Activated CD8-positive, alpha-beta T cell treated with anti-CD3 and anti-CD28 coated beads for 36 hours (primary cell): ENCODE measurements at places on chromosomes 16 and 17. TPM values are rescaled to one million over a fixed set of nuclear protein-coding genes. Genes with fewer than 3 reads are reported as not detected.

- DNase-seq, result no peak
- no peak overlapping the region for H3K27ac ChIP-seq
- no peak overlapping the region for H3K4me3 ChIP-seq
- H3K27me3 ChIP-seq, result peaks cover 12% of the 10 kb centered on the region
- no peaks in the 10 kb centered on the region for H3K4me1 ChIP-seq
- H3K36me3 ChIP-seq, result no peaks in the 10 kb centered on the region
Observed at GRCh38 chr16:84313921-84314320, 19.2 kb downstream of the WFDC1 start.

DNA sequence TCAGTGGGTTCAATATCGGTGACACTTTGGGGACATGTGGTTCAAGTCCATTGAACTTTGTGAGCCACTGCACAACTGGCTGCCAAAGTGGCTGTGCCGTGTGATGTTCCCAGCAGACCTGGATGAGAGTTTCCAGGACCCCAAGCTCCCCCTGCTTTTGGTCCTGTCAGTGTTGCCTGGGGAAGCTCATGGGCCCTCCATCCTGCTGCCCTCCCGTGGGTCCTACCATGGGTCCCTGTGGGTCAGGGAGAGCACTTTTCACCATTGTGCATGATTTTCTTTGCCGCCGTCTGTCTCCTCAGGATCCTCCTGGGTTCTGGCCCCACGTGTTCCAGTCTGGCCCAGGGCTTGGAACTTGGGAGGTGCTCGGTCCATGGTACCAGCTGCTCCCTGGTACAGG lies 38.1 kb downstream of the LGALS9 start:
- H3K4me1 ChIP-seq, result no peaks in the 10 kb centered on the region
- no peaks in the 10 kb centered on the region for H3K27me3 ChIP-seq
- no peaks in the 10 kb centered on the region for H3K36me3 ChIP-seq
- H3K27ac ChIP-seq, result no peak overlapping the region
- DNase-seq, result no peak

DNA sequence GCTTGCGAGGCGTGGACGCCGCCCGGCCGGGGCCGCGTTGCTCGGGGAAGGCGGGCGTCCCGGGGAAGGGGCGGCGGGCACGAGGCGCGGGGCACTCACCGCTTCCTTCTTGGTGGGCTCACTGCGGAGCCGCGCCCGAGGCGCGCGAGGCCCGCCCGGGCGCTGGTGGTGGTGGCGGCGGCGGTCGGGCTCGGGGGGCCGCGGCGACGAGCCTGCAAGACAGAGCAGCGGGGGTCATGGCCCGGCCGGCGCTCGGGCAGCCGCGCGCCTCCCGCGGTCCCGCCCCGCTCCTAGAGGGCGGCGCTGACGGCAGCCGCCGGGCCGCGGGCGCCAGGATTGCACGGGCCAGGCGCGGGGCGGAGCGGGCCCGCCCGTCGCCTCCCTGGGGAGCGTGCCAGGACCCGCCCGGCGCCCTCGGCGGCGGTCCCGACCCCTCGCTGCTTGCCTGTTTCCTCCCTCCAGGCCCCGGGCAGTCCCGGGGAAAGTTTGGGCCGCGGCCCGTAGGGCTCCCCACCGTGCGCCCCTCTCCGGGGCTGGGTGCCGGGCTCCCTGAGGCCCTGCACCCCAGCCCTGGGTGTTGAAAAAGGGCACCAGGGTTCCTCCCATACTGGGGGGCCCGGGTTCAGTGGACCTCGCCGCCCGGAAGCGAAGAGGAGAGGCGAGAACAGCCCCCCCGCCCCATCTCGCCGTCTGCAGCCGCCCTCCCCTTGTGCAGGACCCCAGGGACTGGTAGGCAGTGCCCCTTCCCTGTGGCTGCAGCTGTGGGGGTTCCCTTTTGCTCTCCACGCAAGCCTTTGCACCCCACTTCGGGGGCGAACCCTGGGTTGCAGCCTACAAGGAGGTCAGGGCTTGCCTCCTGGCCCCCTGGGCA lies at the start of gene C16orf74:
Gene C16orf74 (minus strand): TSS at position 270 of the 871 bp plus-strand sequence. CDS start 15,879 bp downstream, outside the sequence.
- peaks cover 27% of the 10 kb centered on the region for H3K27me3 ChIP-seq
- no peak for DNase-seq
- H3K4me3 ChIP-seq, result peak within 1 kb of the TSS; percentile 62
- H3K4me1 ChIP-seq, result peaks cover 18% of the 10 kb centered on the region
- H3K27ac ChIP-seq, result no peak within 1 kb of the TSS

TNK1 gene
- total RNA-seq, result 6.9 TPM

ALDH3A1 gene
- 0.92 TPM for total RNA-seq

DNA sequence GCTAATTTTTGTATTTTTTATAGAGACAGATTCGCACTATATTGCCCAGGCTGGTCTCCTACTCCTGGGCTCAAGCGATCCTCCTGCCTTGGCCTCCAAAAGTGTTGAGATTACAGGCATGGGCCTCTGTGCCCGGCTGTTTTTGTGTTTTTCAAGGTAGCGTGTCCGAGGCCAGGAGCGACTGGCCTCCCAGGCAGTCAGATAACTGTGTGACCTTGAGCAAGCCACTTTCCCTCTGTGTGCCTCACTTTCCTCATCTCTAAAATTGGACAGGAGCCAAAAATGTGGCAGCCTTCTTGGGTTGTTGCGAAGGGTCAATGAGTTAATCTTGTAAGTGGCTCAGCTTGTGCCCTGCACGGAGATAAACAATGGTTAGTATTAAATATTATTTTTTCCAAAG lies 2.4 kb downstream of the ABCC1 start:
- peaks cover 49% of the 10 kb centered on the region for H3K36me3 ChIP-seq
- H3K4me3 ChIP-seq, result peak overlapping the region; percentile 85
- DNase-seq, result no peak
- peaks cover 56% of the 10 kb centered on the region for H3K4me1 ChIP-seq
- peak overlapping the region; percentile 99 for H3K27ac ChIP-seq

MYH13 gene
- not detected for total RNA-seq

GRCh38 chr16:75579281-75579834 lies 13.2 kb downstream of the GABARAPL2 start:
- peaks cover 22% of the 10 kb centered on the region for H3K36me3 ChIP-seq
- no peak overlapping the region for H3K4me3 ChIP-seq
- H3K27me3 ChIP-seq, result no peaks in the 10 kb centered on the region
- no peak overlapping the region for H3K27ac ChIP-seq
- DNase-seq, result no peak

DNA sequence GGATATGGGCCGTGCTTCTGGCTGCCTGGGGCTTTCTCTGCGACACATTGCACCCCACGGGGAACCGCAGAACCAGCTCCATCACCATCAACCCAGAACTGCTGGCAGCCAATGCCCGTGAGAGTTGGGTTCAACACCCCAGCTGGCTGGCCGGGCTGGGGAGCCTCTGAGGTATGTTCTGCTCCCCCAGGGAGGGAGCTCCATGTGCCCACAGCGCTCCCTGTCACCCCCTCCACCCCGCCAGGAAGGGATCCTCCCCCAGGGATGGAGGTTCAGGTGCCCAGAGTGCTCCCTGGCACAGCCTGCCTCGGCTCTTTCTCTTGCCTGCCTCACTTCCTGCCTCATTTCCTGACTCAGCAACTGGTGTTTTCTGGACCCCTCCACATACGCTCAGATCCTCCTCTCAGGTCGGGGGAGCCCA lies 24.2 kb upstream of the MPRIP start:
- no peak overlapping the region for H3K27ac ChIP-seq
- no peaks in the 10 kb centered on the region for H3K27me3 ChIP-seq
- H3K4me1 ChIP-seq, result peaks cover 22% of the 10 kb centered on the region
- no peak overlapping the region for H3K4me3 ChIP-seq
- no peaks in the 10 kb centered on the region for H3K36me3 ChIP-seq

CEP295NL gene
- total RNA-seq, result 0.18 TPM

DNA sequence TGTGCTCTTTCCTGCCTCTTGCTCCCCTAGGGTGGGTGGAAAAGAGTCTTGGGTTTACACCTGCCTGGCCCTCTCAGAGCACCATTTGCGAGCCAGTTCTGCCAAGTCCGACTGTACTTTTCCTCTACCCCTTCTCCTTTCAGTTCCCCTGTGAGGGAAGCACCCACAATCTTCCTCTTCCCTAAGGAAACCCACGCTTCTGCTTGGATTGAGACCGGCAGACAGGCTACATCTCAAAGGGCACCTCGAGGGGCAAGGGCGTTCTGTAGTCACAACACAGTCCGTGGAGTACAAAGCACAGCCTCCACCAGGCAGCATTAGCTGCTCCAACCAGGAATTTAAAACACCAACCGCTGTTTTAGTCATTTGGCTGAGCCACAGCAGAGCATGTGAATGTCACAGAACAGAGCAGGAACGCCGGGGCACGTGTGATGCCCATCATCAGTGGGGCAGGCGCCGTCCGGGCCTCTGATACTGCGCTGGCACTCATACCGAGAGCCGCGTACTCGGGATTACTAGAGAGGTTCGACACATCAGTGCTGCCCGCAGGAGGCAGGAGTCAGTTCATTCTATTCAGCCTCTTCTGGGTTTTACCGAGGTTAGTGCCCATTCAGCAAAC lies 13.7 kb upstream of the MNT start:
- H3K4me3 ChIP-seq, result no peak overlapping the region
- H3K36me3 ChIP-seq, result peaks cover 17% of the 10 kb centered on the region
- no peak overlapping the region for H3K27ac ChIP-seq
- peaks cover 3% of the 10 kb centered on the region for H3K4me1 ChIP-seq
- no peaks in the 10 kb centered on the region for H3K27me3 ChIP-seq
- DNase-seq, result no peak

DNA sequence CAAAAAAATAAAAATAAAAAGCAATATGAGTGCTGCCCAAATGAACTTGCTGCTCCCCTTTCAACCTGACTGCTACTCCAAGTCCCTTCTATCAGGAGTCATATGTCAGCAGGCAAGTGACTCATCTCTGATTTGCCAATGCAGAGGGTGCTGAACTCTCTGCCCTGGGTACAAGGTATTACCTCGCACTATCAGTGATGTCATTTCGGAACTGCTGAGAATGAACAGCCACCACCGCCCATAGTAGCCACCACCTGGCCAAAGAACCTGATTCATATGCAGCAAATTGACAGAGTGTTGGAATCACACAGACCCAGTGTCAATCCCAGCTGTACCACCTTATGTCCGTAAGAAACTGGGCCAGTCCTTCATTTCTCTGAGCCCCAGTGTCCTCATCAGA lies 31.2 kb downstream of the LYRM9 start:
- H3K27me3 ChIP-seq, result no peaks in the 10 kb centered on the region
- no peak overlapping the region for H3K27ac ChIP-seq
- H3K4me3 ChIP-seq, result no peak overlapping the region
- no peaks in the 10 kb centered on the region for H3K36me3 ChIP-seq
- peaks cover 13% of the 10 kb centered on the region for H3K4me1 ChIP-seq

- no peaks in the 10 kb centered on the region for H3K36me3 ChIP-seq
- peaks cover 35% of the 10 kb centered on the region for H3K4me1 ChIP-seq
- no peak overlapping the region for H3K27ac ChIP-seq
- H3K27me3 ChIP-seq, result peaks cover 2% of the 10 kb centered on the region
- H3K4me3 ChIP-seq, result no peak overlapping the region
Observed at GRCh38 chr17:17395246-17395802, 81.5 kb upstream of the MED9 start.

GRCh38 chr16:31128711-31129567 lies 6.6 kb downstream of the PRSS8 start:
- no peaks in the 10 kb centered on the region for H3K27me3 ChIP-seq
- peaks cover 21% of the 10 kb centered on the region for H3K36me3 ChIP-seq
- peaks cover 2% of the 10 kb centered on the region for H3K4me1 ChIP-seq
- no peak overlapping the region for H3K27ac ChIP-seq
- H3K4me3 ChIP-seq, result no peak overlapping the region
- no peak for DNase-seq

GRCh38 chr17:20930081-20930760 lies 112.6 kb downstream of the USP22 start:
- H3K36me3 ChIP-seq, result no peaks in the 10 kb centered on the region
- no peak overlapping the region for H3K4me3 ChIP-seq
- DNase-seq, result no peak
- H3K27me3 ChIP-seq, result peaks cover 3% of the 10 kb centered on the region
- no peak overlapping the region for H3K27ac ChIP-seq

DNA sequence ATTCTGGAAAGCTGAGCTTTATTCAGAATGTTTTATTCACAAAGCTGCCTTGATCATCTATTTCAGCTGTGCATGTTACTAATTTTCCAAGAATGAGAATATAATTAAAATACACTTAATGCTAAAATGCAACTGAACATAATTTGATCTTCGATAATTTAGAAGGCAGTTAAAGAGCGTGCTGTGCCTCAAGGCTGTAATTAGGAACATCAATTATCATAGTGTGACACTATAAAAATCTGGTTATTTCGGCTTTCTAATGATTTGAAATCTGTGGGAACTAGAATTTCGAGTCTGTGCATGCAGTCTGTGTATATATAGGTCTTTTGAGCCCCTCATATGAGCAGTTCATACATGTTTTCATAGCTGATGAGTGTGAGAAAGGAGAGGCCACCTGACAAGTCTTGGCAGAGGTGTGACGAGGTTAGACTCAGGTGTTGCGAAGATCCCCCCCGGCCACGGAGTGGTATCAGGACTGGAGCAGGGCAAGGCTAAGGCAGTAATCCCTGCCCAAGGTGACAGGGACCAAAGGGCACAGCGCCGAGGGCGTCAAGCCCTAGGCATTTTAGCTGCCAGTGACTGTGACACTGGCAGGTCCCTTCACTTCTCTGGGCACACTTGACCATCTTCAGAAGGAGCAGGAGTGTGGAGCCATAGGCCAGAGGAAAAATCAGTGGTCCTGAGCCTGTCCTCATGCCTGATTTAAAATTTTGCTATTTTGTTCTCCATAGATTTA lies 328.5 kb downstream of the SNX29 start:
- H3K27me3 ChIP-seq, result no peaks in the 10 kb centered on the region
- H3K36me3 ChIP-seq, result peaks cover 3% of the 10 kb centered on the region
- no peak for DNase-seq
- no peaks in the 10 kb centered on the region for H3K4me1 ChIP-seq
- no peak overlapping the region for H3K4me3 ChIP-seq

DNA sequence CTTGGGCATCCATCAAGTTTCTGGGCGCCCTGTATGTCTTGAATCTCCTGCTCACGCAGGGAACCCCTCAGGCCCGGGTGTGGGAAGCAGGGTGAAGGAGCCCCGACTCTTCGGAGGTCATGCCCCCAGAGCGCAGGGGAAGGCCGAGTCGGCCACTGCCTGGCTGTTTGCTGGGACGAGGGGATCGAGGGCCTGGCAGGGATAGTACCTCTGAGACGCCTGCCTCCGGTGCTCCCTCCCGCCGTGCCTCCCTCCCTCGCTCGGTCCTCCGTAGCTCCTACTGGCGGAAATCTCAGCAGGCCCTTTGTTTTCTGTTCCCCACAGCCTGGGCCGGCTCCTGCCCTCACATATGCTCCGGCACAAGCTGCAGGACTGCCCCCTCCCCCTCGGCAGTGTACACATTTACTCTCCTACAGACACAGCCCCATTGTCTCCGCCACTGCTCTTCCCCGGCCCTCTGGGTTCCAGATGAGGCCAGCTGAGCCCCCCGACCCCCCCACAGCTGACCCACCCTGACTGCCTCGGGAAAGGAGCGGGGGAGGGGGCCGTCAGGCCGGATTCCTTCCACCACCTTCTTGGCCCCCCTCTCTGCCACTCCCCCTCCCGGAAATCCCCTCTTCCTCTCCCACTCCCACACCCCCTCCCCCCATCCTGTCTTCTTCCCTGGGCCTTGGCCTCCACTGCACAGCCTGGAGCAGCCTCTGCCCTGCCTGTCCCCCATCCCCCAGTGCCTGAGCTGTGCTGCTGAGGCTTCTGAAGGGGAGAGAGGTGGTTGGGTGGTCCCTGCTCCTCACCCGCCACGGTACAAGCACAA lies 1.4 kb downstream of the TRAF4 start:
- H3K27me3 ChIP-seq, result no peaks in the 10 kb centered on the region
- peak overlapping the region; percentile 90 for H3K27ac ChIP-seq
- H3K4me1 ChIP-seq, result peaks cover 46% of the 10 kb centered on the region

CHST6 gene
- total RNA-seq, result not detected
